OCI-M1 (cell line): ENCODE measurements at places on chromosomes 6 and 20.
A peak's percentile ranks its signal among the peaks of the same experiment; 100 is the strongest.

DNA sequence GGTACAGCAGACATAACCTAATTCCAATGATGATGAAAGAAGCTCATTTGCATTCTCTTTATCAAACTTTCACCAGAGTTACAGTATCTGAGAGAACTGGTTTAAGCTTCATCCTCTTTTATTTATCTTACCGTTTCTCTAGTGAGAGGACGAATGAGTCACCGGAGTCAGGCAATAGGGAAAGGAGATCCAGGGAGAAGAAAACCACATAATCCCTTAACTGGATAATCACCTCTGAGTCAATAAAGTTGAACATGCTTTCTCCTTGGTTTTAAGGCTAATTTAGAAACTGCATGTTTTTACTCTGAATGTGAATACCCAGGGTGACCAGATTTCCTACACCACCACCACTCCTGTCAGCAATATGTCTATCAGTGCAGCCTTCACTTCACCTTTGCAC is 313.7 kb upstream of the TBX18 start:
- DNase-seq = peak; percentile 81

DNA sequence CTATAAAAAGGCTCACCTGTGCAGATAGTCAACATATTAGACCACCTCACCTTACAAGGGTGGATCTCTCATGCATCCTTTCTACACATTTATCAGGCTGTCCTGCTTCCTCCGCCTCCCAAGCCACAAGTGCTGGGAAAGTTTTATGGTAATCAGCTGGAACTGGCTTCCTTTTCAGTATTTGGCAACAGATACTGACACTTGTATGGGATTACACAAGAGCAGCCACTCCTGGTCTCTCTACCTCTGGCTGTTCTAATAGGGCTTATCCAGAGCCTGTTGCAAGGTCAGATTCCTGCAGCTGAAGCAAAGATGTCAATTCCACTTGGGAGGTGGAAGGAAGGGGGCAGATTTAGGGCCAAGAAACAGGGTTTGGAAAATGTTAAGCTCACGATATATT is 503 bp upstream of the GPLD1 start:
- no peak for DNase-seq

DNA sequence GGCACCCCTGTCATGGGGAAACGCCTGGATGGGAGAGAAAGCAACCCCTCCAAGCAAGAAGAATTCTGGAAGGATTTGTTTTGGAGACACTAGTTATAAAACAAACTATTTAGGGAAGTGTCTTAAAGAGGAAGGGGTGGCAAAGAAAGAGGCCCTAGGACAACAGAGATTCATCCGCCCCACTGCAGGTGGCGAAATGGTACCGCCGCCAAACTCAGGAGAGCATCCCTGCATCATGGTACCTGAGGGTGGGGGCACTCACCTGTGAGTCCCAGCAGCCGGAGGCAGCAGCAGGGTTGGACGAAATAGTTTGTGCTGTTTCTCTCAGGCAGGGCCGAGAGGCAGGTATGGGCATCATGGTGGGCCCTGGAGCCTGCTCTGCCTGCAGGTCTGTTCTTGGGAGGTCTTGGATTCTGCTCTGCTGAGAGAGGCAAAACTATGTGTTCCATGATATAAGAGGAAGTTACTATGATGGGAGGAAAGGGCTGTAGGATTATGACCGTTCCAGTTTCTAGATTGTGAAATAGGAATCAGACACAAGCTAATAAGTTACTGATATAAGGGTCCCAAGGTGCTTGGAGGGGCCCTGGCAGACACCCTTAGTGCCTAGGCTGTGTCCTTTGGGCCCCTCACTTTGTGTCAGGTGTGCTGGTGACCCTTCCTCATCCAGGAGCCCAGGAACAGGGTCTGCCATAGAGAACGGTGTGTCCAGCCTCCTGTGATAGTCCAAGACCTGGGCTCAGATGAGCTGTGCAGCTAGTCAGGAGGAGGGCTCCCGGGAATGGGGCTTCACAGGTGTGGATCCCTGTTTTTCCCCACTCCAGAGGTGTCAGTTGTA is 20.4 kb downstream of the SIRPD start:
- DNase-seq = peak; percentile 82

GRCh38 chr6:90127595-90127994 is 169.0 kb downstream of the BACH2 start:
- DNase-seq = no peak

GRCh38 chr20:43681468-43681942 is 14.6 kb downstream of the MYBL2 start:
- DNase-seq = no peak

DNA sequence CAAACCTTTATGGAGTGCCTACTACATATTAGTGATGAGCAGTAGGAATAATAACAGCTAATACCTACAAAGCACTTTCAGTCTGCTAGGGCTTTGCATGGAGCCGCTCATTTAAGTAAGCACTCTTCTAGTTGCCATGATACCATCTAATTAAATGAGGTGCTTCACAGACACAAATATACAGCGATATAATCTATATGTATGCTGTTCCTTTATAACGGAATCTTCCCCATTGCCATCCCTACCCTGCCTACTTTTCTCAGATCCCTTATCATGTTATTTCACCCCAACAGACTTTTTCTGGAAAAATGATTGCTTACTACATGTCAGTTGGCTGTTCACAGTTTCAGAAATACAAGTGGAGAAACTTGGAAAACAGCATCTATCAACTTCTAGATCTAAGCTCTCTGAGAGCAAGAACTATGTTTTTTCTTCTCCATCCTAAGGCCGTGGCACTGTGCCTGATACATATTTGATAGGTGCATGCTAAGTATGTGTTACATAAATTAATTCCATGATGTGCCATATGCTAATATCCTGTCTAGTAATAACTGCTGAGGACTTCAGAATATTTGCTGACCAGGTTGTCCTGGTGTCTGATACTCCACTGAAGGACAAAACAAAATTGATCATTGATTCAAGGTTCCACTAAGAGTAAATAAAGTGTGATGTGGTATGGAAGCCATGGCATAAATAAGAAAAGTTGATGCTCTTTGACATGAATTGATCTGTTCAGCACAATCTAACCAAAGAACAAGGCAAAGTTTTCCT is 124.6 kb downstream of the GMPR start:
- DNase-seq = no peak

DNA sequence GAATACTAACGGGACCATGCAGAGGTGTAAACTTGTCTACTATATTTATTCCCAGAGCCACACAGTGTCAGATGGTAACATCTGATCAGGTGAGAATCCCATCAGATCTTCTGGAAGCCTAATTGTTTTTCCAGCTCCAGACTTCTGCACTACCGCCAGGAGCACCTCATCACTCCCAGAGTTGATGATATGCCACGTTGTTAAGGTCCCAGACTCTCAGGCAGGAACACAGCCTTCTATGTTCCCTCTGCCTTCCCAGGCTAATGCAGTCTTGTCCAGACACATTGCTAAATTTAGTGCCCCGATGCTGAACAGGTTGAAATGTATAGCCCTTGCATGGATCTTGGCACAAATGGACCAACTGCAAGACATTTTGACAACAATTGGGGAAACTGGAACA is 86.2 kb downstream of the PROKR2 start:
- DNase-seq = no peak
